B cell (primary cell): ENCODE measurements at places on chromosomes 2 and 18. TPM values are rescaled to one million over a fixed set of nuclear protein-coding genes. Genes with fewer than 3 reads are reported as not detected.

- H3K4me1 ChIP-seq, result no peaks in the 10 kb centered on the region
- no peak overlapping the region for H3K27ac ChIP-seq
- no peak for DNase-seq
- H3K4me3 ChIP-seq, result no peak overlapping the region
Observed at GRCh38 chr2:212135739-212136138, 402.9 kb downstream of the ERBB4 start.

DNA sequence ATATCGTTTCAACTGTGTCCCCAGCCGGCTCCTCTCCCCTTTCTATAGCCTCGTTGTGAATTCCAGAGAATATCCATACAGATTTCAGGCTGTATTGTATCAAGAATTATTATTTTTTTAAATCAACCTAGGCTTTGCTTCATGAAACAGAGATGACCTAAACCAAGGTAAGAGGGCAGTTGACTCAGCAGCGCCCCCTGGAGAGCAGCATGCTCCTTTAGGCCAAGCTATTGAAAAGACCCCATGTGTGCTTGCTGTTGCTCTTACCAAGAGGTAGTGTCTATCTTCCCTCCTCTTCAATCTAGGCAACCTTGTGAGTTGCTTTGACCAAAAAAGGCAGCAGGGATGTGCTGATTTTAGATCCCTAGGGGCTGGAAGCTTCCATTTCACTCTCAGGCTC, 426.7 kb upstream of the SMIM21 start:
- H3K27me3 ChIP-seq, result no peaks in the 10 kb centered on the region
- H3K4me3 ChIP-seq, result no peak overlapping the region
- no peaks in the 10 kb centered on the region for H3K4me1 ChIP-seq
- no peak for DNase-seq

DNA sequence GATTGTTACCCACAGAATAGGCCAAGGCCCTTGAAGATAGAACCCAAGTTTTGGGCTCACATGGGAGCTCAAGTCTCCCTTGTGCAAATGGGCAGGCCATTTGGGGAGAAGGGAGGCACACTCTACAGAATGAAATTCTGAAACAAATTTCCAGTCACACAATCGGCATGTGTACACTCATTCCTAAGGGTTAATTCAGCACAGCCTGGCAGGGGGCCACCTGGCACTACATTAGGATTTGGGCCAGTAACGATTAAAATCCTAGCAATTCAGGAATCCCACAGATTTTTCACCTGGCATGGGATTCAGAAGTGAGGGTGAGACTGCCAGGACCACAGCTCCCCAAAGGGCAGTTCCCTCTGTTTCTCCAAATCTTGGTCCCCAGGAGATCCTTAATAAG, 46.4 kb downstream of the BMP10 start:
- DNase-seq, result no peak
- H3K36me3 ChIP-seq, result peaks cover 75% of the 10 kb centered on the region
- no peak overlapping the region for H3K4me3 ChIP-seq
- peaks cover 21% of the 10 kb centered on the region for H3K4me1 ChIP-seq
- H3K27me3 ChIP-seq, result no peaks in the 10 kb centered on the region
- no peak overlapping the region for H3K27ac ChIP-seq

GRCh38 chr2:145413261-145414030, 893.5 kb upstream of the ZEB2 start:
- H3K27ac ChIP-seq, result no peak overlapping the region
- no peaks in the 10 kb centered on the region for H3K27me3 ChIP-seq
- H3K36me3 ChIP-seq, result no peaks in the 10 kb centered on the region
- DNase-seq, result no peak
- H3K4me1 ChIP-seq, result peaks cover 35% of the 10 kb centered on the region

- no peaks in the 10 kb centered on the region for H3K36me3 ChIP-seq
- H3K4me1 ChIP-seq, result no peaks in the 10 kb centered on the region
- H3K27me3 ChIP-seq, result no peaks in the 10 kb centered on the region
- no peak overlapping the region for H3K27ac ChIP-seq
- H3K4me3 ChIP-seq, result no peak overlapping the region
- DNase-seq, result no peak
Observed at GRCh38 chr18:74139411-74139810, 8.2 kb downstream of the FBXO15 start.

- peak; percentile 55 for DNase-seq
- H3K4me1 ChIP-seq, result peaks cover 16% of the 10 kb centered on the region
- no peak overlapping the region for H3K27ac ChIP-seq
- H3K36me3 ChIP-seq, result no peaks in the 10 kb centered on the region
Observed at GRCh38 chr2:102082571-102083392, 59.8 kb upstream of the IL1R1 start.

- no peak for DNase-seq
- peaks cover 54% of the 10 kb centered on the region for H3K36me3 ChIP-seq
- H3K27me3 ChIP-seq, result no peaks in the 10 kb centered on the region
- H3K27ac ChIP-seq, result no peak overlapping the region
Observed at GRCh38 chr18:79343567-79344207, 52.0 kb upstream of the NFATC1 start.

- H3K36me3 ChIP-seq, result peaks cover 1% of the 10 kb centered on the region
- H3K4me1 ChIP-seq, result no peaks in the 10 kb centered on the region
- H3K27ac ChIP-seq, result no peak overlapping the region
- no peaks in the 10 kb centered on the region for H3K27me3 ChIP-seq
- DNase-seq, result no peak
Observed at GRCh38 chr2:203191961-203192360, 46.9 kb upstream of the CYP20A1 start.

The CSRNP3 gene
- not detected in 2 replicates for total RNA-seq

The ZNF385B gene
- total RNA-seq, result not detected in 2 replicates

The SULT1C4 gene
- total RNA-seq, result not detected in 2 replicates

The NETO1 gene
- total RNA-seq, result 7.2 and 10.5 TPM in 2 replicates

The RGPD5 gene
- 61.1 and 86.8 TPM in 2 replicates for total RNA-seq

The POTEC gene
- not detected in 2 replicates for total RNA-seq
